ENCODE measurements at places on chromosomes 12 and 14.
A peak's percentile ranks its signal among the peaks of the same experiment; 100 is the strongest.

- no peak for DNase-seq
Observed at GRCh38 chr14:92704036-92704804, 44.2 kb downstream of the LGMN start.

DNA sequence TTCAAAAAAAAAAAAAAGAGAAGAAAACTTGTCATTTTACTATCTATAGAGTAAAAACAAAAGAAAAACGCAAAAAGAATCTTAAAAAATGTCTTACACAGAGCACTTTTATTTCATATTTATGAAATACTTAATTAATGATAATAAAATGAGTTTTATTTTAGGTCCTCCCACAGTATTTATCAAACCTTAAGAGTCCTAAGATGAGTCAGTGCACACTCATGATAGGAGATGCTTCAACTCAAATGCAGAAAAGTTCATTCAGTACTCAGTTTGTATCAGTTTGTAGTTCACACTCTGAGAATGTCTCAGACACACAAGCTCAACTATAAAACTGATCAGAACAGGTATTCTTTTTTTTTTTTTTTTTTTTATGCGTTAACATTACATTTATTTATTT is 41.7 kb downstream of the TRIM9 start:
- no peak for DNase-seq

DNA sequence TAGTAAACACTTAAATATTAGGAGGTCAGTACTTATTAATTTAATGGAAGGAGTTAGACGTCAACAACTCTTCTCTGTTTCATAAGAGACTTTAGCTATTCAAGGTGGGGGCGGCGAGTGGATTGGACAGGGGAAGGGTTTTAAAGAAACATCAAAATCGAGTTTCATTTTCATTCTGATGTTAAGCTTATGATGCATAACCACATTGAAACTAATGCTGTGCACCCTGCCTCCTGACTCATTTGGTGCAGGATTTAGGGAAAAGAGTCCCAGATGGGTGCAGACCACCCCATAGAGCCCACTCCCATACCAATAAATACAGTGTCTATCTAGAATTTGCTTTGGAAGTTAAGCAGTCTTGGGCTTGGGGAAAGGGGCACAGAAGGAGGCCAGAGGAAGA is 7.4 kb downstream of the ZBTB39 start:
- DNase-seq = no peak

GRCh38 chr14:60396718-60397343 is 89.0 kb downstream of the C14orf39 start:
- no peak for DNase-seq

GRCh38 chr12:104577581-104577981 is 120.8 kb downstream of the CHST11 start:
- no peak for DNase-seq

GRCh38 chr12:47194501-47194900 is 114.7 kb upstream of the AMIGO2 start:
- DNase-seq = no peak

- DNase-seq = no peak
Observed at GRCh38 chr12:138898-139534, 72.4 kb downstream of the IQSEC3 start.

GRCh38 chr14:100708425-100709288 is 18.0 kb upstream of the DLK1 start:
- DNase-seq = peak; percentile 89

DNA sequence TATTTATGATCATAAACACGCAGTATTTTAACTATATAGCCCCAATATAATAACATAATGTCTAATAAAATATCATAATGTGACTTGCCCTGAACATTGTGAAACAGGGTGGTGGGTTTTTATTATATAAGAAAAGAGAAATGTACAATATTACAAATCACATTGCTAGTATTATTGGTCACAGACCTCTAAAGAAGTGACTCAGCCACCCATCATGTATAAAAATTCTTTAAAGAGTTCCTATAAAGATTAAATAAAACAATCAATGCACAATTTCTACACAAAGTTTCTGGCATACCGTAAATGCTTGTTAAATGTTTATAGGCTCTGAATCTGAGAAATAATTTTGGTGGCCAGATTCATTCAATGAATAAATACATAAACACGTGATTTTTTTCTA is 28.9 kb downstream of the ABCC9 start:
- DNase-seq = no peak

GRCh38 chr14:53316504-53316903 is 163.4 kb upstream of the DDHD1 start:
- no peak for DNase-seq

DNA sequence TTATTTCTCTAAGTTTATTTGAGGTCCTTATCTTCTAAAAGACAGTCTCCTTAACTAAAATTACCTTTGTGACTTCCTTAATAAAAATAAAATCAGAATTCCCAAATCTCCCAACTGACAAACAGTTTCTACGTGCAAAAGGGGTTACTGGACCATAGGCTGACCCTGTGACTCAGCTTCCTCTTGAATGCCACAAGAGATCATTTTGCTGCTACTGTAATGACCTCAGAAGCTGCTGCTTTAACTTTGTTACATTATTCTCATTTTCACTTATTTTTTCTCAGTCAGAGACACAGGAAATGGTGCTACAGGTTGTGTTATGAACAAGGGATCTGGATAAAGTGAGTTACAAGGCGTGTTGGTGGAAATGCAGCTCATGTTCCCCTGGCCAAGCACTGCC is 132.2 kb upstream of the TMTC2 start:
- no peak for DNase-seq

GRCh38 chr14:71497645-71498086 is 434.6 kb upstream of the RGS6 start:
- DNase-seq = no peak

DNA sequence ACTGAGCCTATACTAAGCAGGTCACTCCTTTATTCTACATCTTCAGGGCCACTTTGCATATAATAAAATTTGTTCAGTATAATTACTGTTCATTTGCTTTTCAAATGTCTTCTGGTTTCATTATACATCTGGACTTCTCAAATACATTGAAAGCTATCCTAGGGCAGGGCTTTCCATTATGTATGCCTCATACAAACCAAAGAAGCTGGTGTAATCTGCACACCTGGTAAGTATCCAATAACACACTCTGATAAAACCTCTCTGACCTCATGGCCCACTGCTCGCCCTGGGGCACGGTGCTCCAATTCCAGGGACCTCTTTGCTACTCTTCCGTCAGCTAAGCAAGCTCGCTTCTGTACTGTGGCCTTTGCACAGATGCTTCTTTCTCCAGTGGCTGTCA is 21.9 kb upstream of the ISM2 start:
- DNase-seq = no peak

- DNase-seq = no peak
Observed at GRCh38 chr12:114713466-114714215, 29.7 kb upstream of the TBX3 start.

- DNase-seq = no peak
Observed at GRCh38 chr12:80590085-80590484, 117.3 kb upstream of the MYF6 start.

DNA sequence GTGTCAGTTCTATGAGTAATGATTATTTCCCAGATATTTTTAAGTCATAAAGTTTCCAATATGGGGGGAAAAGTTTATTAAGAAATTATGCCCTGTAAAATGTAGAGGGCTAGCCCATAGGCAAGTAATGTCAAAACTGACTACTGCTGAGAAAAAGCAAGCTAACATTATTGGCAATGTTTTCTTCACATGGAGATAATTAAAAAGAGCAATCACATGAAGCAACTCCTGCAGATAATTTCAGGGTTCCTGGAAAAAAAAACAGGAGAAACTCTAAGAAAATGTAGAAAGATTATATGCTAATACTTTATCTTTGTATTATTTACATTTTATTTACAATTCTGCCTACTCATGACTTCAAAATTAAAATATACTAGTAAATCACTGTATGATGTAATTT is 39.8 kb downstream of the PPP1R12A start:
- DNase-seq = no peak

- DNase-seq = peak; percentile 82
Observed at GRCh38 chr14:102591372-102591943, 991 bp upstream of the RCOR1 start.

DNA sequence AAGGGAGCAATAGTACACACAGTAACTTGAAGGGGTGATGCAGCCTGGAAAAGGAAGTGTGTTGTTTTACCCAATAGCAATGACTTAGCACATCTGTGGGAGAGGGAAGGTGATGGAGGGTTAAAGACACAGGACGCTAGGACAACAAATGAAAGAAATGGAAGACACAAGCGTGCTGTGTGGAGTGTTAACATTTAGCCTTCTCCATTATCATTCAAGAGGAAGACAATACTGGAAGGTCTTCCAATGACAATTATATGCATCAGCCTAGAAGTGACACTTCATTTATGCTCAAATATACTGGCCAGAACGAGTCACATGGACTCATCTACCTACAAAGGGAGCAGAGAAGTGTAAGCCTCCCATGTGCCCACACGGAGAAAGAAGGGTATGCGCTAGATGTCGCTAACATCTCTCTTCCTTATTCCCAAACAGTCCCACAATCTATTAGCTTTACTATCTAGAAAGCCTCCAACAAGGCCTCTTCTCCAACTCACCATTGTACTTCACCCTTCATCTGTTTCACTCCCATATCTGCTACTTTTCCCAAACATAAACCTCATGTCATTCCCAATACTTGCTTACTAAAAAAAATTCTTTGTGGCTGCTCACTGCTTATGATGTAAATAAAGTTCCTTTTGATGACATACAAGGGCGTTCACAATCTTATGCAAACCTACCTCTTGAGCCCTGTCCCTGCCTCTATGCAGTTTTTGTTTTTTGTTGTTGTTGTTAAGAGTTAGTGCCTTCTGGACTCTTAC is 20.3 kb downstream of the PPM1H start:
- no peak for DNase-seq

DNA sequence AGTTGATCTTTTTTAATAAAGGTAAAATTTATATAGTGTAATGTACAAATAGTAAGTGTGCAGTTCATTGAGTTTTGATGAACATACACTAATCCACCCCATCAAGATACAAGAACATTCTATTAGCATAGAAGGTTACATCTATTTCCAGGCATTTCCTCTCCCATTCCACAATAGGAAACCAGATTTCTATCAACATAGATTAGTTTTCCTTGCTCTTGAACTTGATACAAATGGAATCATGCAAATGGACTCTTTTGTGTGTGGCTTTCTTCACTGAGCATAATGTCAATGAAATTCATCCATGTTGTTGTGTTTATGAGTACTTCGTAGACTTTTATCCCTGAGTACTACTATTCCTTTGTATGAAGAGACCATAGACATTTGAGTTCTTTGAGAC is 10.8 kb downstream of the STYX start:
- DNase-seq = no peak

- no peak for DNase-seq
Observed at GRCh38 chr12:98533723-98534251, 18.4 kb downstream of the TMPO start.

GRCh38 chr14:96762650-96763049 is 34.5 kb upstream of the VRK1 start:
- no peak for DNase-seq

DNA sequence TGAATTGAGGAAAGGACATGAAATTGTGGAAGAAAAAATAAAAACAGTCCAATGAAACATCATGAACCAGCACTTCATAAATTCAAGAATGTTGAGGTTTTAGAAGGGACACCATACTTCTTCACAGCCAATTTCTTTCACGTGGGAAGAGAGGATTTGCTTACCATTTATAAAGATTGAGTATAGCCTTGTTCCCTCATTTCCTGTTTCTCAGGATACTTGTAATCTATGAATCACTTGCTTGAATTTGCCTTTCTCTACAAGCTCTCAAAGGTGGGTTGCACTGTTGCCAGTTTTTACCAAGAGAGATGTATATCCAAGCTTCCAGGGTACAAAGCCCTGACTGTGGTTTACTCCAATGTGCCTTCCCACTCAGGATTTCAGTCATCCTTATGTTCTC is 116.1 kb downstream of the DUSP6 start:
- DNase-seq = no peak

- no peak for DNase-seq
Observed at GRCh38 chr12:76685246-76685678, 78.7 kb upstream of the ZDHHC17 start.

- DNase-seq = no peak
Observed at GRCh38 chr14:24435192-24435810, 5.5 kb downstream of the KHNYN start.

- no peak for DNase-seq
Observed at GRCh38 chr12:105347499-105347898, 17.0 kb downstream of the C12orf75 start.

DNA sequence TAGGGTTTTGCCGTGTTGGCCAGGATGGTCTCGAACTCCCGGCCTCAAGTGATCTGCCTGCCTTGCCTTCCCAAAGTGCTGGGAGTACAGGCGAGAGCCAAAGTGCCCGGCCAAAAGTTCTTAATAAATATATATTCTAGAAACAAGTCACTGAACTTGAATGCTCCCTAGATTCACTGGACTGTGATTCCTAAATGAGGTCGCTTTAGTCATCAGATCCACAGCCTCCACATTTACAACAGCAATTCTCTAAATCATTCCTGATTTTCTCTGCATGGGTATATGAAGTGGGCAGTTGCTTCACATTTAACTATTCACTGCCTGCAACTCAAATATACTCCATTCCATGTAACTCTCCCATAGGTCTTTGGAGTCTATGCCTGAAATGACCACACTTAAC is 813.0 kb downstream of the GALC start:
- DNase-seq = no peak

DNA sequence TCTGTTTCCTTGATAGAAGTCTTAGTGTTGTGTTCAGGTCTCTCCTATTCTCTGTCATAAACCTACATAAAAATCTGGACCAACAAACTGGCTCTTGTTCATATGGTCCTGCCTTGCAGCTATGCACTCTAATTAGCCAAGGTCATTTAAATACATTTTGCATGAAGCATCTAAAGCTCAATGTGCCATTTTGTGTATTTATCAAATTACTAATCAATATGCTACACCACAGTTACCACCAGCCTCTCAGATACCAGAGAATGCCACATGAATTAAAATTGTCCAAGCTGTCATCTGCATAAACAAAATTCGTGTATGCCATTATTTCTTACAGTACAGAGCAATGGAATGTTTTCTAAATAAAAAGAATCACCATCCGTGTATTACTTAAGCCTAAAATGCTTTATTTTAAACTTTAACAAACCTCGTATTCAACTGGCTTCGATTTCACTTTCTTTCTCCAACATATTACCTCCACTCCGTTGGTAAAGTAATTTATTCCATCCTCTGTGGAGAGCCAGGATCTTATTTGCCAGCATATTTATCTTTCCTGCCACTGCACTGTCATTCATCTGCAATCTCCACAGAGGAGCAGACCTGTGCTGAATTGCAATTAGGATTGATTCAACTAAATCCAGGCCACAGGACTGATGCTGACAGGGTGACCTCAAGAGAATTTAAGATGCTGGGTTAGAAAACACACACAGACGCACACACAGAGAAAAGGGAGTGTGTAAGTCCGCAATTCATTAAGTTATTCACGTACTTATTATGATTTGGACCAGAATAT is 284.1 kb upstream of the FOXG1 start:
- DNase-seq = no peak

- DNase-seq = no peak
Observed at GRCh38 chr12:67428431-67428830, 159.3 kb downstream of the CAND1 start.

- DNase-seq = no peak
Observed at GRCh38 chr12:107027636-107028053, 40.7 kb upstream of the MTERF2 start.

GRCh38 chr12:56206452-56207166 is 15.1 kb downstream of the RNF41 start:
- DNase-seq = peak; percentile 77

Measured in sigmoid colon (tissue), 7 donors.